T-cell (primary cell): ENCODE measurements at places on chromosomes 5 and 9.

- DNase-seq: no peak
Measured at GRCh38 chr9:77983320-77983662, 48.3 kb downstream of the GNAQ start.

DNA sequence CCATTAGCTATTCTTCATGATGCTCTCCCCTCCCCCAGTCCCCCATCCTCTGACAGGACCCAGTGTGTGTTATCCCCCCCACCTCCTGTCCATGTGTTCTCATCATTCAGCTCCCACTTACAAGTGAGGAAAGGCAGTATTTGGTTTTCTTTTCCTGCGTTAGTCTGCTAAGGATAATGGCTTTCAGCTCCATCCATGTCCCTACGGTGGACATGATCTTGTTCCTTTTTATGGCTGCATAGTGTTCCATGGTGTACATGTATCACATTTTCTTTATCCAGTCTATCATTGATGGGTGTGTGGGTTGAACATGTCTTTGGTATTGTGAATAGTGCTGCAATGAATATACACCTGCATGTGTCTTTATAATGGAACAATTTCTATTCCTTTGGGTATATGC, 101.3 kb upstream of the ICE1 start:
- DNase-seq: no peak

GRCh38 chr5:77133061-77133758, 46.1 kb upstream of the ZBED3 start:
- no peak for DNase-seq

DNA sequence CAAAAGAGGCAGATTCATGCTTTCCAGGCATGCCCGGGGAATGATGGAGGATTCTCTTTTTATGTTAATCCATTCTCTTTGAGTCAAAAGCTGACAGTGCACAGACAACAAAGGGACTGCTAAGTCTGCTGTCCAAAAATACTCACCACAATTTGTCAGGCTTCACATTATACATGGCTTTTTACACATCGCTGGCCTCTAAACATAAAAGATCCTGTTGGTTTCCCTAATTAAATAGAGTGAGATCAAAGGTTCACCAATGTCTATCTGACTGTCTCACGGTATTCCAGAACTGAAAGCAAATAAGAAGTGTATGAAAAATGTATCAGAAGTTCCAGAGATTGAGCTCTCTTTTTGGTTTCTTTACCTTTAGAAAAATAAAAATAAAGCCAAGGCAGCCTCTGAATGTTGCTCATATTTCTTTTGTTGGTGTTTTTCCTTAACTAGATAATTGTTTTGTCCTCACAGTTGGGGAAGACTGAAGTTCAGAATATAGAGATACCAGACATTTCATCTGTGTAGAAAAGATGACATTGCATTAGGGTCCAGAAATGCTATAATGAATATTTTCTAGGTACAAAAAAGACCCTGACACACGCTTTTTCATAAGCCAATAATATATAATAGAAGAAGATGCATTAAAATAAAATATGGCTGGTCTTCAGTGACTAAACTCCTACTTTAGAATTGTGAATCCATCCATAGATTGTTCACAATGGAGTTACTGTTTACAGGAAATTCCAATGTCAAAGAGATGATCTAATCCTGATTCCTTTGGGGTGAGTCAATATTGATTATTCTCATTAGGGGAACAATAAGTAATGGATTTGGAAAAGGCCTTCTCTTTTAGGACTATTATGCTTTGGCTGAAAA, 688.2 kb upstream of the CDH6 start:
- DNase-seq: no peak

DNA sequence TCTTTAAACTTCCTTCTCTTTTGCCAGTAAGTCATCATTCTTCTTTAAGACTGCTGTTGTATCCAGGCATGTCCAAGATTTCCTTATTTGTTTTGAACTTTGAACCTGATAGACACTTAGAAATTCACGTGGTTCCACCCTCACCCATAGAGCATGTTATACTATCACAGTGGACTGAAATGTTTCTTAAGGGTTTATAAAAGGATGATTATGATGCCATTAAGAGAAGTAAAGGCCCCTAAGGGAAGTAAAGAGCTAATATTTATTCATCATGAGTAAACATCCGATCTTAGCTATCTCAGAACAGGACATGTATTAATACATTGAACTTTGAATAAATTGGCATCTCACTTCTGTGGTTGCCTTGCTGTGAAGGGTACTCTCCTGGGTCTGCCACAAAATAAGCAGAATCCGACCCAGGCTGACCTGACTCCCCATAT, 49.8 kb downstream of the PRKACG start:
- DNase-seq: no peak

GRCh38 chr9:70407081-70407503, 7.4 kb downstream of the KLF9 start:
- DNase-seq: no peak

GRCh38 chr5:17401470-17402288, 96.4 kb upstream of the TAF11L2 start:
- DNase-seq: no peak

DNA sequence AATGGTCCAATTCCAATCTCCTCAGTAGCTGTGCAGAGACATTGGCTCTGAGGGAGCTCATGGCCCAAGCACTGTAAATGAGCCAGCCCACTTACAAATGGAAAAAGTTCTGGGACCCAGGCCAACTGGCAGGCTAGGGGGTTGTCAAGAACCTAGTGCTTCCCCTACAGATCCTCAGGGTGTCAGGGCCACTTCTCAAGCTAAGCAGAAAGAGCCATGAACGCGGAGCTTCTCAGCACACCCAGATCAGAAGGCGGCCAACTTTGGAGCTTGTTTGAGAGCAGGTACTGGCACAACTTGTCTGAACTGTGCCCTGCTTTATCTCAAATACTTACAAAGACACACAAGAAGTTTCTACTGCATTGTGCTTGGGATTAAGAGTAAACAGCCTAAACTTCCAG, 17.5 kb downstream of the TLE1 start:
- DNase-seq: no peak

DNA sequence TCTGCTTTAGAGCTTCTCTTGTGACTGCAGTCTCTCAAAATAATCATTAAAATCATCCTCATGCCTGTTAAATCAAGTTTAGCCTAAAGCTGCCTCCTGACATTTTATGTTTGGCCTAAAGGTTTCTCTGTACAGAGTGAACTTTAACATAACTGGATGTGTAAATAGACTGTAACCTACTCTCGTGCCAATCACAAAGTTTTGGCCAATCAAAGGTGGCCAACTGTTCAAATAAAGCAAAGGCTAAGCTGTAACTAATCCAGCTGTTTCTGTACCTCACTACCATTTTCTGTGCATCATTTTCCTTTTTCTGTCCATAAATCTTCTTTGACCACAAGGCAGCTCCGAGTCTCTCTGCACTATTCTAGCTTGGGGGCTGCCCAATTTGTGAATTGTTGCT, 86.2 kb downstream of the GCNT1 start:
- DNase-seq: no peak

GRCh38 chr9:129383561-129384490, 205.8 kb upstream of the IER5L start:
- DNase-seq: peak; percentile 74

GRCh38 chr5:143837306-143837848, 25.4 kb downstream of the HMHB1 start:
- DNase-seq: no peak

DNA sequence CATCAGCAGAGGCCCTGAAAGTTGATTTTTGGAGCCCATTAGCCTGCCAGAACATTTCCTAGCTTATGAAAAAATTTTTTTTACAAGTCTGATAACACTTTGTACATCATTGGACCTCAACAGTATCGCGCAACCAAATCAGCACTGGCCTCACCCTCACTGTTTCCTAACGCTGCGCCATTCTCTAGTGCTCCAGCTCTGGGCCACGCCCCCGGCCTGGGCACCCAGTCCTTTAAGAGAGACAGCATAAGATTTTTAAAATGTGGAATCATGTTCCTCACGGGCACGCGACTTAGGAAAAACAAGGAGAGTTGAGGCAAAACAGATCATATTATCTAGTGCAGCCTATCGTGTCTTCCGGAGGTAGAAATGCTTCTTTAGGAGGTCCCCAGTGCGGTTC, 114.5 kb downstream of the BOD1 start:
- no peak for DNase-seq

- DNase-seq: no peak
Measured at GRCh38 chr9:37412431-37413151, 9.9 kb upstream of the GRHPR start.

DNA sequence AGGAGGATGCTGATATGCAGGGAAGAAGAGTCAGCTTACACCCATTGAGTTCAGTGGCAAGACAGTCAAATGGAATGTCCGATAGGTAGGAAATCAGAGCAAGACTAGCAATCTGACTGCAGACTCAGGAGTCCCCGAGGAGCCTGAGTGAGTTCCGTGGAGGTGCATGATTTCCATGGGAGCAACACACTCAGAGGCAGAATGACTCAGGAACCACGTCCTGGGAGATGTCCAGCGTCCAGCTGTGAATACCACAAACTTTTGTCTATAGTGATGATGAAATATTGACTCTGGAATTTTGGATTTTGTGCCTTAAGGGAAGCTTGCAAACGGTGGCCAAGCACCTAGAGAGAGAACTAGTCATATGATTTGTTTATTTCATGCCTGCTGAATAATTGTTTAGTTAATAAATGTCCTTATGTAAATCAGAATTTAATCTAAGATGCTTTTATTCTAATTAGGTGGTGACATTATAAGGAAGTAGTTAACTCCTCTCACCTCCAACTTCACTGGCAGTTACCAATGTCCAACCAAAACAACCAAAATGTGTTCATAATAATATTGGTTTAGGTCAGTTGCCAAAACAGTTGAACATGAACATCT, 100.4 kb downstream of the PDE4D start:
- no peak for DNase-seq

- no peak for DNase-seq
Measured at GRCh38 chr9:128635266-128636023, 21.2 kb downstream of the DYNC2I2 start.

- DNase-seq: no peak
Measured at GRCh38 chr5:107532169-107532878, 138.4 kb downstream of the EFNA5 start.

- DNase-seq: no peak
Measured at GRCh38 chr9:127488946-127489345, 37.6 kb downstream of the LRSAM1 start.

- no peak for DNase-seq
Measured at GRCh38 chr9:27436234-27436633, 87.9 kb upstream of the IFNK start.

DNA sequence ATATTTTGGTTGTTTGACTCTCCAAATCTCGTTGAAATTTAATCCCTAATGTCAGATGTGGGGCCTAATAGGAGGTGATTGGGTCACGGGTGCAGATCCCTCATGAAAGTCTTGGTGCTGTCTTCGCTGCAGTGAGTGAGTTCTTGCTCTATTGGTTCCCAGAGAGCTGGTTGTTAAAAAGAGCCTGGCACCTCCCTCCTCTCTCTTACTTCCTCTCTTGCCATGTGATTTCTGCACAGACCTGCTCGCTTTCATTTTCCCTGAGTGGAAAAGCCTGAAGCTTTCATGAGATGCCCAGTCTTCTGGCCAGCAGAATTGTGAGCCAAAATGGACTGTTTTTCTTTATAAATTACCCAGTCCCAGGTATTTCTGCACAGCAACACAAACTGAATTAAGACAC, 221.6 kb downstream of the MAT2B start:
- no peak for DNase-seq

GRCh38 chr5:78594021-78594420, 54.6 kb downstream of the LHFPL2 start:
- no peak for DNase-seq

GRCh38 chr9:21381448-21382339, 3.5 kb downstream of the IFNA2 start:
- DNase-seq: no peak

DNA sequence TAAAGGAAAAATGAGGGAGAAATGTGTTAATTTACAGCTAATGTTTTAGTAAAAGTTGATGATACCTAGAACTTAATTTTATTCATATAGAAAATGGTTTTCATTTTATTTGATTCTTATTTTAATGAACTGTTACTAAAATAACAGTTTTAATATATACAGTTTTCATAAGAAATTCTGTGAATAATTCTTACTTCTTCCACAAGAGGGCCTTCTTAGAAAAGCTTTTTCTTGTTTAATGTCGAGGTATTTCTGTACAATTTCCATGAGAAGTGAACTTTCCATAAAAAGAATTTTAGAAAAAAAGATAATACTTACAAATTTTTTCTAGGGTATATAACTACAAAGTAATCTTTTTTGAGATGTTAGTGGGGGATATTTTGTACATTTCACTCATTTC, 73.9 kb downstream of the KLF9 start:
- no peak for DNase-seq

GRCh38 chr5:152097128-152097527, 172.5 kb upstream of the GLRA1 start:
- no peak for DNase-seq

- DNase-seq: no peak
Measured at GRCh38 chr5:66777868-66778267, 181.7 kb downstream of the MAST4 start.

DNA sequence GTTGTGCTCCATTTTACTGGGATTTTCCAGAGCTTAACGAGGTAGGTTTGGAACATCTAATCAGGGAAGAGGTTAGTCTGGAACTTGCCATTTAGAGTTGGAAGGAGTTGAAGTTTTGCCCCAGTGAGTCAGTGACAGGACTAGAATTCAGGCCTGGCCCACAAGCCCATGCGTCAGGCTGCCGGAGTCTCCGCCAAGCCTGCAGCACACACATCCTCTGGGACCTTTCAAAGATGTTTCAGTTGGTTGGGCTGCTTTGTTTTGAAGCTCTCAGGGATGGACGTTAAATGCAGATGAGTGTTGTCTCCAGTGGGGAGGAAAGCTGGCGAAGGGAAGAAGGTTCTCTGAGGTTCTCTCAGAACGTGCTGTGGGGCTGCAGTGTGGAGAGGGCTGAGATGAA, 147.0 kb downstream of the PSAT1 start:
- no peak for DNase-seq

GRCh38 chr9:74973714-74974113, 21.0 kb upstream of the C9orf40 start:
- DNase-seq: no peak

GRCh38 chr5:149403923-149404745, 25.0 kb upstream of the IL17B start:
- DNase-seq: no peak

- no peak for DNase-seq
Measured at GRCh38 chr9:86135371-86135770, 36.0 kb upstream of the GOLM1 start.
